ENCODE measurements at places on chromosomes 4 and X.

- no peak for DNase-seq
Observed at GRCh38 chr4:55020131-55020530, 105.3 kb downstream of the KDR start.

- no peak for DNase-seq
Observed at GRCh38 chr4:38670939-38671591, 7.1 kb downstream of the KLF3 start.

GRCh38 chrX:133918361-133918771, 67.0 kb downstream of the GPC3 start:
- no peak for DNase-seq

GRCh38 chrX:75301060-75301459, 27.2 kb downstream of the UPRT start:
- no peak for DNase-seq

- DNase-seq, result no peak
Observed at GRCh38 chr4:146255463-146255862, 41.1 kb downstream of the REELD1 start.

- no peak for DNase-seq
Observed at GRCh38 chr4:101865501-101866062, 75.1 kb downstream of the BANK1 start.

GRCh38 chr4:37648084-37648817, 37.9 kb downstream of the RELL1 start:
- DNase-seq, result peak; percentile 15

DNA sequence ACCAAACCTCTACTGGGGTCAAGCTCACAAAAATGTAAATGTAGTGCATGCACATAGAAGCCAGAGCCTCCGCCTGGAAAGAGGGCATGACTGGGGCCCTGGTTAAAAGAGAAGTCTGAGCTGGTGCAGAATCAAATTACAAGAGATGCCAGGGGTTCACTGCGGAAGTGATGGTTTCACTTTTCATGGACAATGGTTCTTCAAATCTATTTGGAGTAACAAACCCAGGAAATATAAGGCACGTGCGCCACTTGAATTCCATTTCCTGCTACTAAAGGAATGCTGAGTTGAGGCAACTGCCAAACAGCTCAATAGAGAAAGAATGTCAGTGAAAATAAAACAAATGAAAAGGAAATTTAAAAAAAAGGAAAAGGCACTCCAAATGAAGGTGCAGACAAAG, 79.8 kb downstream of the FUNDC1 start:
- DNase-seq, result peak; percentile 78

DNA sequence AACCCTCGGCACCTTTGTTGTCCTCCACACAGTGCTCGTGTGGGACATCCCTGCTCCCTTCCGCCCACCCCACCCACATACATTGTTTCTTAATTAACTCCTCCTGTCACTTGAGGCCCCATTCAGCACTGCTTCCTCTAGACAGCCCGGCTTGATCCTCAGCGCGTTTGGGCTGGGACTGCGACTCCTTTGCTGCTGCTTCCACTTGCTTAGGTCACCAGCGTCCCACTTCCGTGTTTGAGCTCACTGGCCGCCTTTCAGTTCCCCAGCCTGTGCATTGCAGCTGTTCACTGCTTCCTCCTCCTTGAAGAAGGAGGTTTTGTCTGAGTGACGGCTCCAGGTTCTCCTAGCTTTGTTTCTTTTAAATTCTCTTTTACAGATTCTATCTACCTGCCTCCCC, 16.1 kb downstream of the RNF4 start:
- peak; percentile 93 for DNase-seq

DNA sequence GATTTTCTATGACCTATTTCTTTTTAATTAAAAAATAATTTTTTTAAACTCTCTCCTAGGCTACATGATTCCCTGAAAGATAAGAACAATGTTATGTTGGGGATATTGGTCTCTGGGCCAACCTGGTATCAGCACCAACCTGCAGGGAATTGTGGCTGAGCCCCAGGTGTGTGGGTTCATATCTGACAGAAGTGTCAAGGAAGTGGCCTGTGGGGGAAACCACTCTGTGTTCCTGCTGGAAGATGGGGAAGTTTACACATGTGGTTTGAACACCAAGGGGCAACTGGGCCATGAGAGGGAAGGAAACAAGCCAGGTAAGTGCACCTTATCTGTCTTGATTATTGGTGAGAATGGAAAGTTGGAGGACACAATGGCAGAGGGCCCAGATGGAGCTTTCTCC, 13.5 kb downstream of the HERC3 start:
- peak; percentile 29 for DNase-seq

DNA sequence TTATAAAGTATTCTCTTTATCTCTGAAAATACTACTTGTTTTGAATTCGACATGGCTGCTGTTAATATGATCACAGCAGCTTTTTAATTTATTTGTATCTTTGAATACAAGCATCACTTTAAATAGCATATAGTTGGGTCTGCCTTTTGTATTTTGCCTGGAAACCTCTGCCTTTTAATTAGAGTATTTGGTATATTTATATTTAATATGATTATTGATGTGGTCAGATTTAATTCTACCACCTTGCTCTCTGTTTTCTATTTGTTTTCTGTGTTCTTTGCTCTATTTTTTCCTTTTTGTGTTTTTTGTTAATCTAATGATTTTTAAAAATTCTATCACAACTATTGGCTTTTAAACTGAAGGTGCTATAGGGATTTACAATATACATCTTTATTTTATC, 21.7 kb downstream of the STK32B start:
- DNase-seq, result no peak

DNA sequence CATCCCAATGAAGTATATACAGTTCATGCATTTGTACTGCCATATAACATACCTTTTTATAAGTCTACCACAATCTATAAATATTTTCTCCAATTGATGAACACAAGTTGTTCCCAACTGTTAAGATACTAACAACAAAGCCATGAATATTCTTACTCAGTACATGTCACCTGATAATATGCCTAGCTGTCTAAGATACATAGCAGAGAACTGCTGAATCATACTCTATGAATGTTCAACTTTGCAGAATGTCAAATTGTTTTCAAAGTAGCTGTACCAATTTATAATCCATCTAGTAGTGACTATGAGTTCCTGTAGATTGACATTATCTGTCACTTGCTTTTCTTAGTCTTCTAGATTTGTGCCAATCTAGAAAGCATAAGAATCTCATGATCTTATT, 84.9 kb downstream of the RAB28 start:
- no peak for DNase-seq

GRCh38 chr4:101282076-101282844, 65.1 kb downstream of the PPP3CA start:
- peak; percentile 69 for DNase-seq

- DNase-seq, result peak; percentile 18
Observed at GRCh38 chrX:134172588-134173259, 64.3 kb upstream of the CCDC160 start.

- DNase-seq, result no peak
Observed at GRCh38 chrX:132742246-132742645, 216.2 kb downstream of the HS6ST2 start.

DNA sequence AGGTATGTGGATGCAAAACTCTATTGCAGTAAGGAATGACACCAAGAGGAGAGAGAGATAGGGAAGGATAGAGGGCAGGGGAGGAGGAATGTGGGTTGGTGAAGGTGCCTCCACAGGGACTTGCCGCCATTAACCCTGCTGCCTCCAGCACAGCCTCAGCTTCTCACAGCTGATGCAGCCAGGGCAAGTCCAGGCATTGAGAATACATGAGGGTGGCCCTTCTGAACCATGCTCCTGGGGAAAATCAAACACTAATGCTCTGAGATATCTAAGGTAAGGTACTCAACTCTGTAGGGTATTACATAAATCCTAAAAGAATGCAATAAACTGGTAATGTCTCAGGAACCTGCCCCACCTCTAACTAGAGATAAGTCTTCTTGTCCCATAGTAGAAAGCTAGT, 28.7 kb downstream of the UGT2B7 start:
- DNase-seq, result no peak

DNA sequence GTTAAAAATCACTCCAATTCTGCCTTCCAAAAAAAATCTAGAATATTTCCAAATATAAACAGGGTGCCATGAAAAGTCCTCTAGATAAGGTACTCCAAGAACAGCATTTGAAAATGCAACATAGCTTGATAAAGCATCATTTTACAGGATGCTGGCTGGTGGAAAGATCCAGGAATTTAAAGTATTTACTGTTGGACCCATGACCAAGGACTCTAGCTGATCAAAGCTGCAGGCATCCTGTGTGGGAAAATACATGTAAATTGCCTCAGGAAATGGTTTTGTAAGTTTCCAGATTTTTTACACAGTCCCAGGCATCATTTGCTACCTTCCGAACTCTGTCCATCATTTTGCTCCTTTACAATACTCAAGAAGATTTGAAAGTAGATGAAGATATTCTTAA, 164.4 kb downstream of the GRIA3 start:
- no peak for DNase-seq

DNA sequence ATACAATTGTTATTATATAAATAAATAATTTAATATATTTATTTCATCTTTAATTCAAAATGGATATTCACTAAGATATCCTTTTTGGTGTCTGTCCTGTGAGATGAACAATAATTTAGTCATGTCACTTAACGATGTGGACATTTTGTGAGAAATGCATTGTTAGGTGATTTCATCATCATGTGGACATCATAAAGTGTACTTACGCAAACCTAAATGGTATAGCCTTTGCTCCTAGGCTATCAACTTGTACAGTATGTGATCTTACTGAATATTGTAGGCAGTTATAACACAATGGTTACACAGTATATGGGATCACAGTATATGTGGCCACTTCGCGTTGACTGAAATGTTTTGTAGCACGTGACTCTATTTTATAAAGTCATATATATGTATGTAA, 20.2 kb upstream of the CHRNA9 start:
- no peak for DNase-seq

GRCh38 chr4:39770969-39771724, 73.2 kb downstream of the UBE2K start:
- no peak for DNase-seq

GRCh38 chr4:27066591-27066990, 205.9 kb downstream of the STIM2 start:
- peak; percentile 22 for DNase-seq

- no peak for DNase-seq
Observed at GRCh38 chr4:125693228-125693627, 378.5 kb downstream of the FAT4 start.

DNA sequence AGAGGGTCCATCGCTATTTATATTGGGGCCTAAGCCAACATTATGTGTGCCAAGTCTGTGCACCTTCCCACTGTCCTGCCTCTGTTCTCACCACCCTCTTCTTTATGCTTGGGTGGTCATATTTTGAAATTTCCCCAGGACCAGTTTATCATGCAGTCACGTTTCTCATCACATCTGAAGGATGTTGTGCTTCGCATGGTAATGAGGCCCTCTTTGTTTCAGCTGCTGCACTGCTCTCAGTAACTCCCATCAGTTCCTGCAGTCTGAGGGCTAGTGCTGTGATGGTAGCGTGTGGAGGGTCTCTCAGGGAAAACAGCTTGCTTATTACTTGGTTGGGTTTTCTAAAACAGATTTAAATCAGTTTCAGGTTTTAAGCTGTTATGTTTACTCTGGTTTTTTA, 288.0 kb downstream of the AFF2 start:
- no peak for DNase-seq

Measured in KBM-7 (cell line).